ENCODE measurements at places on chromosomes 16 and 17.

GRCh38 chr17:75138519-75138918 is 7.0 kb upstream of the NT5C start:
- no peak overlapping the region for H3K4me3 ChIP-seq
- H3K27me3 ChIP-seq = no peaks in the 10 kb centered on the region
- H3K36me3 ChIP-seq = peaks cover 7% of the 10 kb centered on the region
- DNase-seq = no peak
- H3K27ac ChIP-seq = no peak overlapping the region

- no peaks in the 10 kb centered on the region for H3K4me1 ChIP-seq
- no peaks in the 10 kb centered on the region for H3K27me3 ChIP-seq
- H3K36me3 ChIP-seq = no peaks in the 10 kb centered on the region
- no peak for DNase-seq
- H3K27ac ChIP-seq = no peak overlapping the region
Observed at GRCh38 chr16:35730251-35730650, 2270.8 kb downstream of the TP53TG3F start.

- H3K36me3 ChIP-seq = peaks cover 11% of the 10 kb centered on the region
- DNase-seq = no peak
- no peak overlapping the region for H3K27ac ChIP-seq
- no peaks in the 10 kb centered on the region for H3K27me3 ChIP-seq
- no peak overlapping the region for H3K4me3 ChIP-seq
- peaks cover 9% of the 10 kb centered on the region for H3K4me1 ChIP-seq
Observed at GRCh38 chr16:69423189-69423588, 1.2 kb upstream of the CYB5B start.

DNA sequence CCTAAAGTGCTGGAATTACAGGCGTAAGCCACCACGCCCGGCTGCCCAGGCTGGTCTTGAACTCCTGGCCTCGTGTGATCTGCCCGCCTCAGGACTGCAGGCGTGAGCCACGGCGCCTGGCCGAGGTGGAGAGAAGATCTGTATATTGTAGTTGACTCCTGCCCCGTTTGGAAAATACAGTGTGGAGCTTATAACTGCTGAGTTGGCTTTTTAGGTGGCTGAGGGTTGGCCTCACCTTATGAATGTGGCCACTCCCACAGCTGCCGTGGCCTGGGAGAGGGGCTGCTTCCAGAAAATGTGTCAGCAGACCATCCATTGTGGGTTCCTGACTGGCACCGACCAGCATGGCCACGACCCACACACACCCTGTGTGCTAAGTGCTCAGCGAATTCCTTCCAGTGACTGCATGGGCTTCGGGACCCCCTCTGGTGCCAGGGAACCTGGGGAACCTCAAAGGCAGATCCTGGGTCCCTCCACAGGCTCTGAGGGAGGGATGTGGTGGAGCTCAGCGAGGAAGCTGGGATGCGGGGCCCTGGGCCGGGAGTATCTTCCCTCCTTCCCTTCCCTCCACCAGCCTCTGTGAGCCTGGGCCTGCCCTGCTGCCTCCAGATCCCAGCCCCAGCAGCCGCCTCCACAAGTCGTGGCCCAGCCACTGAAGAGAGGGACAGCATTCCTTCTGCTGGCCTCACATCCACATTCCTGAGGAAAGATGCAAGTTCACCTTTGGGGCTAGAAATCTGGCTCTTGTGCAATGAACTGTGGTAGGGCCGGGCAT is 10.9 kb upstream of the RAB11FIP3 start:
- no peak overlapping the region for H3K27ac ChIP-seq
- no peaks in the 10 kb centered on the region for H3K36me3 ChIP-seq
- H3K4me1 ChIP-seq = no peaks in the 10 kb centered on the region
- H3K4me3 ChIP-seq = no peak overlapping the region
- DNase-seq = no peak

- DNase-seq = no peak
- no peaks in the 10 kb centered on the region for H3K4me1 ChIP-seq
- no peak overlapping the region for H3K4me3 ChIP-seq
- no peaks in the 10 kb centered on the region for H3K27me3 ChIP-seq
- no peaks in the 10 kb centered on the region for H3K36me3 ChIP-seq
Observed at GRCh38 chr16:22225060-22225459, 19.0 kb downstream of the EEF2K start.

GRCh38 chr17:59762824-59763374 is 55.4 kb downstream of the VMP1 start:
- no peaks in the 10 kb centered on the region for H3K4me1 ChIP-seq
- no peak overlapping the region for H3K27ac ChIP-seq
- no peak overlapping the region for H3K4me3 ChIP-seq
- DNase-seq = no peak
- H3K36me3 ChIP-seq = no peaks in the 10 kb centered on the region
